Testis (tissue), 5 donors: ENCODE measurements at places on chromosomes 7 and 10.
A peak's percentile ranks its signal among the peaks of the same experiment; 100 is the strongest.

- DNase-seq = no peak
Observed at GRCh38 chr10:62638062-62638477, 166.4 kb upstream of the ADO start.

GRCh38 chr10:86813101-86813500 is 56.7 kb downstream of the BMPR1A start:
- DNase-seq = no peak

GRCh38 chr7:129851809-129852208 is 101.0 kb downstream of the UBE2H start:
- DNase-seq = no peak

DNA sequence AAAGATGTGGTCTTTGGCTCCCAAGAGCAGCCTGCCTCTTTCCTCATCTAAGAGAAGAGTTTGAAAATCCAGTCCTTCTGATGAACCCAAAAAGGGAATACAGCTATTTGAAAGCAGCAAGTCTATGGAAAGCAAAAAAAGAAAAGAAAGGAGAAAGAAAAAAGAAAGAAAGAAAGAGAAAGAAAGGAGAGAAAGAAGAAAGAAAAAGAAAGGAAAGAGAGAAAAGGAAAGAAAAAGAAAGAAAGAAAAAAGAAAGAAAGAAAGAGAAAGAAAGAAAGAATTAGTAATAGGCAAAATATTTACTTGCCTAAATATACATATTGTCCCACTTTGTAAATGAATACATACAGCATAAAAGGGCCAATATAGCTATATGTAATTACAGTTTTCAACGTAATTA is 89.0 kb downstream of the SEMA3D start:
- no peak for DNase-seq

GRCh38 chr10:38003588-38003987 is 6.9 kb upstream of the ZNF33A start:
- DNase-seq = no peak

- peak; percentile 7 for DNase-seq
Observed at GRCh38 chr7:159040912-159041711, 103.6 kb downstream of the VIPR2 start.

- DNase-seq = no peak
Observed at GRCh38 chr7:31020652-31021051, 31.5 kb upstream of the ADCYAP1R1 start.

- no peak for DNase-seq
Observed at GRCh38 chr7:113768387-113768786, 150.4 kb downstream of the PPP1R3A start.

DNA sequence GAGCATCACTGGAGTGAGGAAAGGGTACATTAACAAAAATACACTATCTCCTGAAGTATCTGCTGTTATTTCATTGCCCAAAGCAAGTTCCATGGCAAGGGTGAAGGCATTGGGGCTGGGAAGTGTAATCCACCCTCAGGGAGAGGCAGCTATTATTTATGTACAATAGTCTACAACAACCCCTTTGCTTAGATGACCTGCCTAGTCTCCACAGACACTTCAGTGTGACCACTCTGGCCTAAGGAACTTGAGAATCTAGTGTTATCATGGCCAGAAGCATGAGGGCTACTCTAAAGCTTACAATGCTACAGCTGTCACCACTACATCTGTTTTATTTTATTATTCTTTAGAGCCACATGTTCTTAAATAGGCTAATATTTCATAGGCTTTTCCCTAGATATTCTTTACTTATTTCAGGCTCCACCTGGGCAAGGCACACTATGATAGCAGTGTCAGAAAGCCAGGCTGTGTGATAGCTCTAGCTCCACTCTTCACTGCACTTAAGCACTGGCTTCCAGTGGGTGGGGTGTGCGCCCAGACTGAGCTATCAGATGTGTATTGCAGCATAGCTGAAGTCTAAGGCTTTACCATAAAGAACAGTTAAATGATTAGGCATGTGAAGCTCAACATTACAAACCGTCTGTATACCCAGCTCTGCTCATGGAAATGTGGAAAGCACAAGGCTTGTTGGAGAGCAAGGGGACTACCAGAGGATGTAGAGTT is 117.0 kb upstream of the CCDC6 start:
- no peak for DNase-seq

DNA sequence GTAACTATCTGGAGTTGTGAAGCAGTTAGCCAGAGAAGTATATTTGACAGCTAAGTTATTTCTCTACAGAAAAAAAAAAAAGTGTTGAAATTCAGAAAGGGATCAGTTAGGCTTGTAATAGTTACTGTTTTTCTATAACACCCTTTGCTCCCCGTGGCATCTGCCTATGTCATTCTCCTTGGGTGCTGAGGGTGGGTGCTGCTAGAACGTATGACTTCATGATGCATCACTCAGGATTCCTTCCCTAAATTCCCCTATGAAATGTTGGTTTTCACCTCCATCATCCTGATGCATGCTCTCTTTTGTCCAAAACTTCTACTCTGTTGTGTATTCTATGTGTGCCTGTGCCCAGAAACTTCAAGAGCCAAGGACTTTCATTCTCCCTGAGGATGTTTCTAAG is 536.4 kb downstream of the GRM8 start:
- DNase-seq = no peak
